Activated CD8-positive, alpha-beta T cell treated with anti-CD3 and anti-CD28 coated beads for 36 hours (primary cell): ENCODE measurements at places on chromosomes 16 and 17.

- no peak for DNase-seq
Measured at GRCh38 chr17:10034719-10035475, 129.8 kb upstream of the RCVRN start.

- no peak for DNase-seq
Measured at GRCh38 chr17:39687101-39687545, 734 bp downstream of the PGAP3 start.

GRCh38 chr16:5044011-5044540 lies 10.3 kb upstream of the NAGPA start:
- no peak for DNase-seq

DNA sequence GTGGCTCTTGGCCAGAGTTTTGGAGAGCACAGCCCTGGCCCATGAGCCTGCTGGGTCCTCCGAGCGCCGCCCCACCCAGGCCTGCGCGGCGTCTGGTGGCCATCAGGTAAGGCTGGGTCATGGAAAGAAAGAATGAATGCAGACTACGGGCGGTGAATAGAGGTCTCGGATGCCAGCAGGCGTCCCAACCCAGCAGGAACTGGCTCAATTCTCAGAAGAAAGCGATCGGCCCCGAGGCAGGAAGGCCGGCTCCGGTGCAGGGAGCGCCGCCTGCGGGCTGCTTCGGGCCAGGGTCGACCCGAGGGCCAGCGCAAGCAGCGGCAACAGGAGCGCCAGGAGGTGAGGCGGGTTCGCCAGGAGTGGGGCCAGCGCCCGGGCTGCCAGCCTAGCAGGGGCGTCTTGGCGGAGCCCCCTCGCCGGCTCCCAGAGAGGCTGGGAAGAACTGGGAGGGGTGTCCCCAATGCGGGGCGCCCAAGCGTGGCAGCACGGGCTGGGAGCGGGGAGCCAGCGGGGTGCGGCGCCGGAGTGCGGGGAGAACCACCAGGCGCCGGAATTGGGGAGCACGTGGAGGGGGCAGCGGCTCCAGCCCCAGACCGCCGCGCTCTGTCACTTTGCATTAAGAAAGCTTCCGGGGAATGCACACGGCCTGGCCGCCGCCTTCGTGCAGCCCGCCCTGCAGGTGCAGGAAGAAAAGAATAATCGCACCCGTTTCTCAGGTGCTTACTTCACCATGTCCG lies 7.1 kb upstream of the TMC5 start:
- peak; percentile 13 for DNase-seq

GRCh38 chr16:60930291-60930690 lies 1105.9 kb downstream of the CDH8 start:
- no peak for DNase-seq

GRCh38 chr16:26269673-26270072 lies 577.9 kb downstream of the HS3ST4 start:
- no peak for DNase-seq

DNA sequence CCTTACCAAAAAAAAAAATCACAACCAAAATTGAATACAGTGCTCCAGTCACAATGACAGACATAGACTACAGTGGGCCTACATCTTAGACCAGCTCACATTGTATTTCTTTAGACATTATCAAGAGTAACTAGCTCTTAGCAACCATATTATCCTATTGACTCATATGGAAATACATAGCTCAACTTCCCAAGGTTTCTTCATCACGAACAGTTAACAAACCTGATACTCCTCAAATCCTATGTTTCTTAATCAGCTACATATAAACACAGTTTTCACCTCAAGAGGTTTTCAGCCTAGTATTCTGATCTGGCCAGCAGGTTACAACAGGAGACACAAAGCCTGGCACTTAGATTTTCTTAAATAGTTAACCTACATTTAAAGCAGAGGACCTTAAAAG lies 29.7 kb downstream of the CMC2 start:
- DNase-seq, result no peak

- no peak for DNase-seq
Measured at GRCh38 chr17:2083613-2084035, 28.7 kb downstream of the HIC1 start.
